Hindlimb muscle (tissue), 1 donor: ENCODE measurements at places on chromosomes 3 and 15. TPM values are rescaled to one million over a fixed set of nuclear protein-coding genes. Genes with fewer than 3 reads are reported as not detected.
A peak's percentile ranks its signal among the peaks of the same experiment; 100 is the strongest.

- peak; percentile 16 for DNase-seq
Observed at GRCh38 chr15:23422099-23422945, 24.7 kb downstream of the GOLGA6L2 start.

DNA sequence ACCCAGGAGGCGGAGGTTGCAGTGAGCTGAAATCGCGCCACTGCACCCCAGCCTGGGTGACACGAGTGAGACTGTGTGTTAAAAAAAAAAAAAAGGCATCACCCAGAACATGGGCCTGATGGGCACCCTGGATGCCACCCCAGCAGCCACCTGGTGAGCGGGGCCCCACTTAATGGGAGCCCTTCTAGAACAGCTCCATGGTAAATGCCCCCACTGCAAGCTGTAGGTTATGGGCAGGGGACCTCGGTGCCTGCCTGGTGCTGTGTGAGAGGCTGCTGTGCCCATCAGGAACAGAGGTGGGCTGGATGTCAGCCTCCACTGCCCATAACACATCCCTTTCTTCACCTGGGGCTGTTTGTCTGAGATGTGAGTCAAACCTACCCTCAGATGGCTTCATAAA, 156.2 kb upstream of the MEF2A start:
- DNase-seq, result no peak

- no peak for DNase-seq
Observed at GRCh38 chr3:88343264-88343663, 193.5 kb downstream of the C3orf38 start.

Gene LRRC49
- polyA plus RNA-seq, result 5.9 TPM

DNA sequence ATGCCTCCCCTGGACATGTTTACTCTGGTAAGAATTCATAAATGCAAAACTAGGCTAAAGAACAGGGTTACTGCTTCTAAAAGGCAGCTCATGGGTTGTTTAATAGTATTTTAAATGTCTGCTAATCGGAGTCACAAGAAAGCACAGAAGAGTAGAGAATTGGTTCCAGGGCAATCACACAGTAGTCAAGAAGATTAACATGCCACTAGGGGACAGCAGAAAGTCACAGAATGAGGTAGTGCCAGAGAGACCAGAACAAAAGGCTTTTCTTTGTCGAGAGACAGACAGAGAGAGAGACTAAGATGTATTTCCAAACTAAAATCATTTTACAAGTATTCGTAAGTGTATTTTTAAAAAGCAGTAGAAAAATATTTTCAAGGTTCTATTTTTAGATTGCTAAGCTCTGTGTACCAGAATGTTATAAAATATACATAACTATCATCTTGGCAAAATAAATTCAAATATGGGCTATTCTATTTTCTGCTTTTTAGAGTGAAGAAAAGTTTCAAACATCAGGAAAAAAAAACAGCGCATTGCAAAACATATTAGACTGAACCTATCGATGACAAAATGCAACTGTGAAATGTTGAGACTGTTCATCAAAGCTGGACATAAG, 78.3 kb upstream of the CDIN1 start:
- peak; percentile 29 for DNase-seq

DNA sequence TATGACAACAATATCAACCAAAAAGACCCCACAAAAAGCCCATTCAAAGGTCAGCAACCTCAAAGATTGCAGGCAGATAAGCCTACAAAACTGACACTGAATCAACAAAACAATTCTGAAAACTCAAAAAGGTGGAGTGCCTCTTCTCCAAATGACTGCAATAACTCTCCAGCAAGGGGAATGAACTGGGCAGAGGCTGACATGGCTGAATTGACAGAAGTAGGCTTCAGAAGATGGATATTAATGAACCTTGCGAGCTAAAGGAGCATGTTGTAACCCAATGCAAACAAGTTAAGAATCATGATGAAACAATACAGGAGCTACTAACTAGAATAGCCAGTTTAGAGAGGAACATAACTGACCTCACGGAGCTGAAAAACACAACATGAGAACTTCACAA, 20.4 kb upstream of the SLC25A38 start:
- DNase-seq, result no peak
